Central memory CD4-positive, alpha-beta T cell (primary cell): ENCODE measurements at places on chromosomes 7 and 10.
A peak's percentile ranks its signal among the peaks of the same experiment; 100 is the strongest.

GRCh38 chr7:34982371-34983019 lies 54.8 kb downstream of the DPY19L1 start:
- no peak for DNase-seq

DNA sequence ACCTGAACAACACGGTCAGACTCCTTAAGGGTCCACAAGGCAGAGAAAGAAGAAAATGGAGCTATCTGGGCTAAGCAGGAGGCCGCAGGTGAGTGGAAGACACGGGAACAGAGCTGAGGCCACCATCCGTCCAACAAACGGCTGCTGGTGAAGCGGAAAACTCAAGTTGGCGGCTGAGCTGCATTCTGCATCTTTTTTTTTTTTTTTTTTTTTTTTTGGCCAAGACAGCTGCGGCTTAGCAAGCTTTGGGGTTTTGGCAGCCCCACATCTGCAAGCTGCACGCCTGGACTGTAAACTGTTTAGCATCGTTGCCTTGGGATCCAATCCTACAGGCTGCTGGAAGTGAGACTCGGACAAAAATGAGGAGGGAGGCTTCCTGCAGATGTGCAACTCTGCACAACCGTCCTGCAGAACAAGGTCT lies 37.4 kb downstream of the RGS10 start:
- DNase-seq = no peak

GRCh38 chr7:91128683-91129348 lies 135.4 kb upstream of the FZD1 start:
- no peak for DNase-seq

GRCh38 chr7:36278620-36279172 lies 111.0 kb upstream of the ANLN start:
- no peak for DNase-seq

DNA sequence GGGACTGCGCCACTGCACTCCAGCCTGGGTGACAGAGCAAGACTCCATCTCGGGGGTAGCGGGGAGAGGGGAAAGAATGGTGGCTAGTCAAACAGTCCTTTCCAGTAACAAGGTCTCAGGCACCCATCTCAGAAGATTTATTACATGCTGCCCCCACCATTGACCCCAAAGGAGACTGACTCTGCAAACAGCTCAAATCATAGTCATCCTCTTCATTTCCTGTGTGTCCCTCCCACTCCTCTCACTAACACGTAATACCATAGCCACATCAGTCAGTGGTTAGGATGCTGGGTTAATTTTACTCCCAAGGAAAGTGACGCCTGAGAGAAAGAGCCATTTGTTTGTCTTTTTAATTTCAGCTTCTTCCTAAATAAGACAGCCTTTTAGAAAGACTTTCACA lies 56.6 kb upstream of the BET1 start:
- DNase-seq = no peak

DNA sequence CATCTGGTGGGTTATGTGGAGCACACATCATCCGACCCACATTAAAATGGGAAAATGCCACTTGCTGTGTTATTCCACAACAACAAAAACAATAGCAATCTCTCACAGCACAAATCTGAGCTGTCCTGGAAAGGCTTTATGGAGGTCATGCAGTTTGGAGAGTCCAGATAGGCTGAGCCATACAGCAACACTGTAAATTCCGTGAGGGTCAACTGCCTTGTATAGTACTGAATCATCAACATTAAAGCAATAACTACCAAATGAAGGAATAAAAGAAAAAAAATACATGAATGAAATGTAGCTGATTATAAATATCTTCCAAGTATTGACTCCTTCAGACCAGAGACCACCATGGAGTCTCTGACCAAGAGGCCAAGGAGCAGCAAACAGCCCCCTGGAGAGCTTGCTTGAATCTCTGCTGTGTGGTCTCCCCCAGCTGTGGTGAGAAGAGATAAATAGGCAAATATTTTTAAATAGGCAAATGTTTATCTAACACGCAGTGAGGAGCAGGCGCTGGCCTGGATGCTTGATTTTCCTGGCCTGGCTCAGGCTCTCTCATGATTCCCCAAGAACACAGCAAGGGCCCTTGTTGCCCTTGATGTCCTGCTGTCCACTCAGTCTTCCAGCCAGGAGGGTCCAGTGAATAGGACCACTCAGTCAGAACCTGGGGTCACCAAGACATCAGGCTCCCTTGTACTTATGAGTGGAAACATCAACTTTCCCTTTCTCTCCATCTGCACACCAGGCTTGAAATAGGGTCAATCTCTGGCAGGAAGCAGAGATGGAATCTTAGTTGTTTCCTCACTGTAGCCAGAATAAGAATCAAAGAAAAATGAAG lies 1021.3 kb downstream of the XPNPEP1 start:
- DNase-seq = no peak

GRCh38 chr7:35379481-35379880 lies 125.6 kb upstream of the TBX20 start:
- no peak for DNase-seq

- DNase-seq = no peak
Measured at GRCh38 chr10:131573256-131573655, 261.7 kb upstream of the TCERG1L start.

DNA sequence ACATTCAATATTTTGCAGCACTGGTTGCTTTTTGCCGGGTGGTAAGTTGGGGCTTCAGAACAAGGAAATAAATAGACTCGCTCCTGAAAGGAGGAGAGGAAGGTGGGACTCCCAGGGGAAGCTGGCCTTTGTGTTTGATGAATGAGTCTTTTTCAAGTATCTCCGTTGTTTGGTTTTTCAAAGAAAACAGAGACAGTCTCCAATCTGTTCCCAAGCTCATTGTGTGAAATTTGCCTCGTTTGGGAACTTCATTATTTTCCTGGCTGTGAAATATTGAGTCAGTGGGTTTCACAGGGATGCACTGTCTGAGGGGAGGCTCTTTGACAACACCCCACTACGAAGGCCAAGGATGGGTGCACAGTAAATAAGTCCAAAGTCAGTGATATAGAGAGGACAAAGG lies 38.7 kb upstream of the KIAA1217 start:
- DNase-seq = no peak

- no peak for DNase-seq
Measured at GRCh38 chr10:9877978-9878377, 1139.7 kb upstream of the CELF2 start.

DNA sequence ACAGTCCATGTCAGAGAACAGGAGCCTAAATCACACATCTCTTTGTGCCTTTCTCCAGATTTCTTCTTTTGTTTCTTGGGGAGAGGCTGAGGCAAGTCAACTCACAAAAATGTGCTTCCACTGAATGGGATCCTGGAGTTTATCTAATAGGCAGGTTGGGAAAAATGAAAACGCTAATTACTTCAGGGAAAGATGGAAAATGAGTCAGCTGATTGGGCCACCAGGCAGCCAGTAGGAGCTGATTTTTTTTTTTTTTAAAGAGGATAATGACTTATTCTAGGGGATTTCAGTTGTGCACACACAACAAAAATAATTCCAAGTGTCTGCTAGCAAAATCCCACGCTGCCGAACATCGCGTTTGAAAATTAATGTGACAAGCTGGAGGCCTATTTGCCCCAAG lies 412.8 kb upstream of the ZMIZ1 start:
- DNase-seq = no peak

- no peak for DNase-seq
Measured at GRCh38 chr7:73487486-73487885, 34.6 kb downstream of the BAZ1B start.

- no peak for DNase-seq
Measured at GRCh38 chr10:12875100-12875499, 126.4 kb downstream of the CCDC3 start.

GRCh38 chr10:122910310-122910709 lies at the start of gene FAM24A:
Gene FAM24A (plus strand): TSS chr10:122910610. CDS start chr10:122911635, 1,025 bp downstream.
- DNase-seq = no peak

- DNase-seq = no peak
Measured at GRCh38 chr10:1119027-1119426, 62.8 kb downstream of the WDR37 start.

DNA sequence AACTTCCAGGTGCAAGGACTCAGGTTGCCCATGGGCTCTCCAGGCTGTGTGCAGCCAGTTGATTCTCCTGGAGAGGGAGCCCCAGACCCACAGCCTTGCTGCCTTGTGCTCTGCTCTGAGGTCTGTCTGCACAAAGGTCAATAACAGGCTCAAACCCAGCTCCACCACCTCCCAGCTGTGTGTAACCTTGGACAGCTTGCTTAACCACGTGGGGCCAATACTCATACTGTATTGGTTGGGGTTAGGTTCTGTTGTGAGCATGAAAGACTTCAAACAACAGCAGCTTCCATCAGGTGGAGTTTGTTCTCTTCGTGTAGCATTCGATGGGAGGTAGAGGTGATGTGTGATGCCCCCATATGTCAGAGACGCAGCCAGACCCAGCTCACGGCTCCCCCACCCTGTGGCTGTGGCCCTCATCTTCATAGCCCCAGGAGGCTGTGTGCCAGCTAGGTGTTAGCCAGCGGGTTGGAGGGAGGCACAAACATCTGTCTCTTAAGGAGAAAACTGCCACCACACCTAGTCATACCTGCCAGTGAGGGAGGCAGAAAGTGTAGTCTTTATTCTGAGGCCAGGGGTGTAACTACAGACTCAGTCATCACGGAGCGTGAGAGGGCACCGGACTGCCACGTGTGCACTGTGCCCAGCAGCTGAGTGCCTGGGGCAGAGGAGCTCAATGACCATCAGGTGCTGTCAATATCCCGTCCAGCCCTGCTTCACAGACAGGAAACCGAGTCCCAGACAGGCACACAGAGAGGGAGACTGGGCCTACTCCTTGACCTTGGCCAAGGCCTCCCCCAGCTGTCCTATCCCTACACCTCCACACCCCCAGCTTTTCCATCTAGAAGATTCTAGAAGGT lies 8.1 kb upstream of the POLD2 start:
- no peak for DNase-seq

GRCh38 chr7:772005-772294 lies 44.9 kb upstream of the PRKAR1B start:
- no peak for DNase-seq

DNA sequence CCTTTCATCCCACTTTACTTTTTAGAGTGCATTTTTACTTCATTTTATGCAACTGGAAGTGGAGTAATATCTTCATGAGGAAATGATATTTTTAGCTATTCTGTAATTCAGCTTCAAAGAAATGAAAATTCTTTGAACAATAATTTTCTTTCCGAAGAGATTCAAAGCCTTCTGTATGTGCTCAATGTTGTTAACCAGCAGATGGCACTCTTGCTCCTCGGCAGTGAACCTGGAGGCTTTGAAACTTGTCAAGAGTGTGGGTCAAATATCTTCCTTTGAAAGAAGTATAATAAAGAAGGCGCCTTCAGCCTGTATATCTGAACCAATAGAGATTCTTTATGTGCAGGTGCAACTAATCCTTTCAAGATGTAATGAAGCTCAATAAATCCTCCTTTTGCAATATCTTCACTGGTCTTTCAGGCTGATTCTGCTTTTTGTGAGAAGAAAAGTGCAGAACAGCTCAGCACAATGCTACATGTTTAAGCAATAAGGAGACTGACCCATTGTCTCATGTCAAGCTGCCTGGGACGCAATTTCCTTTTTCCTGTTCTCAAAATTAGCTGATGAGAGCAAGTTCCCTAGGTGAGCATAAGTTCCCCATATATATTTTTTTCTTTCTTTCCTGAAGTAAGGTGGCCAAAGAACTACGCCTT lies 258.4 kb downstream of the SEMA3A start:
- DNase-seq = peak; percentile 12

DNA sequence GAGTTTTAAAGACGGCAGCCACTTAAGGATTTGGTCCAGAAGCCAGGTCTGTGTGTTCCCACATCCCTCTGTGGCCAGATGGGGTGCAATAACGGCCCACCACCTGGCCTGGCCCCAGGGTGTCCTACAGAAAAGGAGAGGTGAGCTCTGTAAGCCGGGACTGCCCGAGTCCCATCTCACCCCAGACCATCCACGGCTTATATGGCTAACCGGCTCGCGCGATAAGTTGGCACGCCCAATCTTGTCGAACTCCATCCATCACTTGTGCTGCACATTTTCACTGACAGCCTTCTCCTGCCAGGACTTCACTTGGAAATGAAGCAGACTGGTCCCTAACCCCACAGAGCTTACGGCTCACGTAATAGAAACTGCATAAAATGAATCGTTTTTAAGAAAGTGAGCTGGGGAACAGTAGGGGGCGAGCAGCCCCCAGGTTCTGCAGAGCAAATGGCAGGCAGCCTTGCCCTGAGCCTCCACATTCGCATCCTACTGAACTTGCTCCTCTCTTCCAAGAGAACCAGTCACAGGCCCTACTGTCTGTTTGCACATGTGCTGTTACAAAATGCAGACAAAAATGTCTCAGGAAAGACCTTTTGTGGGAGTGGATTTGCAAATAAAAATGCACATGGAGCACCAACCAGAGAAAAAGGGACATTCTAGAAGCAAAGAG lies 98.2 kb downstream of the TNS3 start:
- no peak for DNase-seq

DNA sequence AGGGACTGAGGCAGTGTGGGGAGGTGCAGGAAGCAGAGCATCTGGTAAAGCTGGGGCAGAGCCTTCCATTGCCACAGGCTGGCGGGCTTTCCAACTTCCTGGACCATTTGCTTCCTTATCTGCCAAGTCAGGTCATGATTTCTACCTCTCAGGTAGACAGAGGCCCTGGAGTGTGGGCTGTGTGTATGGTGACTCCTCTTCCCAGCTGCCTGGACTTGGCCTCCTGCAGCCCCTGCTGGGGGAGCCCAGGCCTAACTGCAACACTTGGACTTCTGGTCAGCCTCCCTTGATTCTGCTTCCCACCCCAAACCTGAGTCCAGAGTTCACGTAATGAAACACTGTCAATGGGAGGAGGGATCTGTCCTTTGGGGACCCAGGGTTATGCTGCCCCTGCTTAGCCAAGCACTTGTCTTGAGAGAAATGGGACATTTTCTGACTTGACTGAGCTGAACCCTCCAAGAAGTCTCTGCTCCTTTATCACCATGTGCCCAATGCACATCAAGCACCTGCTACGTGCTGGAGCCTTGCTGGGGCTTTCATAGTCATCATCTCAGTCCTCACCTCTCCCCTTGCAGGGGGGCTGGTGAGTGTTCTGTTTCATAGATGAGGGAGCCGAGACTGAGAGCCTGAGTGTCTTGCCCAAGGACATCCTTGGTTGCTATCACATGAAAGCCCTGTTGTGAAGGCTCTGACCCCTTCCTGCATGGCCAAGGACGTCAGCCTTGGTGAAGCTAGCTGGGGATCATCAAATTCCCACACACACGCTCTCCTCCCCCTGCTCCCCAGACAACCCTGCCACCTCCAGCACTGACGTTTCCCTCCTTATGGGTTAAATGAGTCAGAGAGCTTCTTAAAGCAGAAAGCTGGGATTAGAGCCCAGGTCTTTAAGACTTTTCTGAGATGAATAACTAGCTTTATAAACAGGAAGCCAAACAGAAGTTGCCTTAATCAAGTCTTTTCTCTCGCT lies 3.4 kb downstream of the CLEC2L start:
- no peak for DNase-seq

GRCh38 chr10:57917019-57917418 lies 350.7 kb downstream of the IPMK start:
- DNase-seq = no peak

- DNase-seq = no peak
Measured at GRCh38 chr10:126421756-126422256, 33.5 kb upstream of the ADAM12 start.
